ENCODE measurements at places on chromosomes 1 and 21.

DNA sequence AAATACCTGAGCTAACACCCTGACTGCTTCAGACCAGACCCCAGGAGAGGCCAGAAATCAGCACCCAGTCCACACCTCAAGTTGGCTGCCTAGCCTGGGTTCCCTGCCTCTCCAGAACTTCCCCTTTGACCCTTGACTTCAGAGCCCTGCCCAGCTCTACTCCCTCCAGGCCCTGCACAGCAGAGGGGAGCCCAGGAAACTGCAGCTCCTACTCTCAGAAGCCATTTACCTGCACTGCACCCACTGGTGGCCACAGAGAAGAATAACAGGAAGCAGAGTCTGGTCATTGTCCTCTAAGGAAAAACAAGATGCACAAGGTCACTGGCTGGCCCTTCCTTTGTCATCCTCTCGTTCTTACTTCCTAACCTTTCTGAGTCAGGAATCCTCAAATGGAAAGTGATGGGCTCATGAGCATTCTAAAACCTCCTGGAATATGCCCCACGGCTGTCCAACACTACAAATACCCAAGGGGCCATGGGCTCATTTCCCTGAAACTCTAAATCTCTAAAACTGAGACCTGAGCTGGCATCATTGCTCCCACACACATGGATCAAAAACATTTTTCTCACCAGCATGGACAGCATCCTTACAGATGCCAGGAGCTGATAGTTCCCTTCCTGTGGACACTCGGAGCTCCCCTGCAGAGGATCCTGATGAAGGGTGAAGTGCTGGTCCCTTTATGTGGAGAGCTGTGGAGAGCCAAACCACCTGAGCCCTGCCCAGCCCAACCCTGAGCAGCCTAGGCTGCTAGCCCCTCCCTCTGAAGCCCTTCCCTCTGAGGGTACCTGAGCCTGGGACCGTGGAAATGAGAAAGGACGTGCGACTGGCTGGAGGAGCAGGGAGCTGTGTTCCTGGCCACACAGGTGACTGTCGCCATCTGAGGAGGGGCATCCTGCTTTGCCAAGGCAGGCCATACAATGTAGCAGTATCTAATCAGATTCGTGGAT lies at the start of gene ITLN2:
TSS of gene ITLN2 (minus strand) at position 652 of the 947 bp plus-strand sequence. CDS start at position 584, 68 bp downstream.
- peak; percentile 84 for DNase-seq

DNA sequence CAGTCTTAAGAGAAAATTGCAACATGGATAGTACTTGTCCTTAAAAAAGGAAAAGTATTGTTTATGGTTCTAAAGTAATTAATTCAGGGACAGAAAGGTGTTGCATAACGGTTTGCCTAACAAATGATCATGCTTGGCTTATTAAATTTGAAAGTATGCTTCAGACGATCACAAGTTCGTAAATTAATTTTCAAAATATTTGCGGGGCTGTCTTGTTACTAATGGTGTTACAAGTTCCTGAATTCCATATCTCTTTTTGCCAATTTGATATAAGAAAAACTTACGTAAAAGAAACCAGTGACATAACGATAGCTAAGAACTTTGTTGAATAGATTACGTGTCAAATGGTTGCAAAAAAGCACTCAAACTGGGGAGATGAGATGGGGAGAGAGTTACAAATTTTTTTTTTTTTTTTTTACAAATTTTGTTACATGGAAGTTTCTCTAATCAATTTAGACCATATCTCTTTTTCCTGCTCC lies 1.3 kb downstream of the AGO3 start:
- DNase-seq: no peak

- no peak for DNase-seq
These were observed 55.0 kb downstream of the TTC3 start for GRCh38 chr21:37128076-37128475.

- DNase-seq: peak; percentile 81
These were observed 88.4 kb upstream of the RHOU start for GRCh38 chr1:228646717-228647522.

DNA sequence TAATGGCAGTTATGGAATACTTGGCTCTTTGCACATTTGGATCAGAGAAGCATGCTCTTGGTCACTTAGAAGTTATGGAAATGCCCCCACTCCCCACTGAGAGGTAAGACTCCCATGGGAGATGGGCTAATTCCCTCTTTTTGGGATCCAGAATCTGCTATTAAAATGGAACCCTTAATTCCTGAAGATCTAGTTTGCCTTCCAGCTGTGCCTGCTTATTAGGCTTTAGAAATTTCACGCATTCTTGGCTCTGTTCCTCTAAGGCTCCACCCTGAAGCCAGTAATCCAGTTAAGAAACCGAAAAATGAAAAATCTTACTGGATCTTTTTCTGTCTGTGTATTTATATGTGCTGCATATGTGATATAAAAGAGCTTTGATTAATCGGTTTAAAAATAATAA lies 76.7 kb downstream of the USH2A start:
- no peak for DNase-seq

DNA sequence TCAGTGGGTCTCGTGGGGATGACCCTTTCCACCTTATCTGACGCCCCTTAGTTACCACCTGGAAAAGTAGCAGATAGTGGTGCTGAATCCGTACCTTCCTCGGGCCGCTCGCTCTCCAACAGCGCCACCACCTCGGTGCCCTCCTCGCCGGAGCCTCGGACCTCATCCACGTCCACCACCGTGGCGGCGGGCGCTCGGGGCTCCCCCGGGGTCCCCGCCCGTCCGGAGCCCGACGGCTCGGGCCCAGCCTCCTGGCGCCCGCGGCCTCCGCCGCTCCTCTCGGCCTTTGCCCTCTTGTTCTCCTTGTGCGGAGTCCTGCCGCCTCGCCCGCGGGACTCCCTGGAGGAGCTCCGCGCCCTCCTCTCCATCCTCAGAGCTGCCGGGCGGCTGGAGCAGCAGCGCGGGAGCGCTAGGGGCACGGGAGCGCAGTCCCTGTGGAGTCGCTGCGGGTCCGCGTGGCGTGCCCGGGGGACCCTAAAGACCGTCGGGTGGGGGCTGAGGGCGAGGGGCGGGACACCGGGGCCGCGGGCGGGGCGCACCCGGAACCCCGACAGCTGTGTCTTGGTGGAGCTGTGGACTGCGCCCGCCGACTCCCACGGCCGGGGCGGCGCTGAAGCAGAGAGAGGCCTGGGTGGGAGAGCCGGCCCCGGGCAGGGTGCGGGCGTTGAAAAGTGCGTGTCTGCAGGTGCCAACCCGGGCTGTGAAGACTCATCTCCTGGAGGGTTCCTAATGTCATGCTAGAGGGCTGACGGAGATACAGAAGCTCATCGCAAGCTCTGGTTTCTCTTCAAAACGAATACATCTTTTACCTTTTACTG lies at the start of gene NPHS2:
TSS of gene NPHS2 (minus strand) at position 452 of the 818 bp plus-strand sequence. CDS start at position 368, 84 bp downstream.
- no peak for DNase-seq

DNA sequence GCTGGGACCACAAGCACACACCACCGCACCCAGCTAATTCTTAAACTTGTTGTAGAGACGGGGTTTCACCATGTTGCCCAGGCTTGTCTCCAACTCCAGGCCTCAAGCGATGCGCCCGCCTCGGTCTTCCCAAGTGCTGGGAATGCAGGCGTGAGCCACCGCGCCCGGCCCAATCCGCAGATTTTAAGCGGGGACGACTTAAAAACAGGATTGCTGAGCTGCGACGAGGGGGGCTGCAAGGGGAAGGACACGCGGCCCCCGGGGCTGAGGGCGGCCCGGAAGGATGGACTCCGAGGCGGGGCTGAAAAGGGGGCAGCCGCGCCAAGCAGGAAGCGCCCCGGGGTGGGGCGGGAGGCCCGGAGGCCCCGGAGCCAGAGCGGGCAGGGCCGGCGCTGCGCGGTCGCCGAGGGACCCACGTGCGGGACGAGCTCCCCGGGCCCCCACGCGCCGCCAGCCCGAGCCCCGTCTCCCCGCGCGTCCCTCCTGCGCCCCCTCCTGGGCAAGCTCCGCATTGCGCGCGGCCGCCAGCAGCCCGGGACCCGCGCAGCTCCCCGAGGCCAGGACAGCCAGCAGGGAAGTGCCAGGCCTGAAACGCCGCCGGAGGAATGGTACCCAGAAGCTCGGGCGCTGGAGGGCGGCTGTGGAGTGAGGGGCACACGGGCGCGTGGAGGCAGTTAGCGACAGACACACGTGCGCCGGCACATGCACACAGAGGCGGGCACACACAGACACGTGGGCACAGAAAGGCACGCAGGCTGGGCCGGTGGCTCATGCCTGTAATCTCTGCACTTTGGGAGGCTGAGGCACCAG lies 5.5 kb upstream of the PRKCZ start:
- peak; percentile 94 for DNase-seq

DNA sequence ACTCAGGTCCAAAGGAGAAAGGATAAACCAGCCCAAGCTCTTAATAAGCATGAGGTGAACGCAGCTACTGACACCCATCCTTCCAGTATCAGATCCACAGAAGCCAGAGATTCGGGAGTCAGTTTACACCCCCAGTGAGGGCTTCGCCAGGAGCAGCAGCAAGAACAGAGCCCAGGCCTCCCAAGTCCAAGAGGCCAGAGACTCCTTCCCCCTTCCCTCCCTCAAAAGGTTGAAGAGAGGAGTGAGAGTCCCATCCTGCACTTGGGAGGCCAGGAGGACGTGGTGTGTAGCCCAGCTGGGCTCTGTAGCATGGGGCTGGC lies 72.8 kb downstream of the MRPL37 start:
- DNase-seq: no peak

- DNase-seq: no peak
These were observed at the start of gene KRTAP12-2 for GRCh38 chr21:44666401-44667320. TSS of gene KRTAP12-2 (minus strand) at chr21:44666927. CDS start at chr21:44666886, 41 bp downstream.

- no peak for DNase-seq
These were observed 613.0 kb downstream of the NPHP4 start for GRCh38 chr1:5379176-5379759.

DNA sequence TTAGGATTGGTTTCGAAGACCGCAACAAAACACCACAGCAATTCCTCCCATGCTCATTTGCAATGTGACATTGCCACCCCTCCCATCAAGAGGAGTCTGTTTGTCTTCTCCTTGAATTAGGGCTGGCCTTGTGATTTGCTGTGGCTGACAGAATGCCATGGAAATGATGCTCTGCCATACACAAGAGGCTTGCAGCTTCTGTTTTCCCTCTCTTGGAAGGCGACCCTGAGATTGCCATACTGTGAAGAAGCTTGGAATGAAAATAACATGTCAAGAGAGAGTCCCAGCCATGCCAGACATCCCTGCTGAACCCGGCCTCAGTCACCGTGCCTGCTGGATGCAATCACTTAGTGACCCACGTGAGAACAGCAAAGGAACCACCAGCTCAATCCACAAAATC lies 212.4 kb downstream of the CRB1 start:
- no peak for DNase-seq
